ENCODE measurements at places on chromosomes 12 and 14. TPM values are rescaled to one million over a fixed set of nuclear protein-coding genes. Genes with fewer than 3 reads are reported as not detected.

DNA sequence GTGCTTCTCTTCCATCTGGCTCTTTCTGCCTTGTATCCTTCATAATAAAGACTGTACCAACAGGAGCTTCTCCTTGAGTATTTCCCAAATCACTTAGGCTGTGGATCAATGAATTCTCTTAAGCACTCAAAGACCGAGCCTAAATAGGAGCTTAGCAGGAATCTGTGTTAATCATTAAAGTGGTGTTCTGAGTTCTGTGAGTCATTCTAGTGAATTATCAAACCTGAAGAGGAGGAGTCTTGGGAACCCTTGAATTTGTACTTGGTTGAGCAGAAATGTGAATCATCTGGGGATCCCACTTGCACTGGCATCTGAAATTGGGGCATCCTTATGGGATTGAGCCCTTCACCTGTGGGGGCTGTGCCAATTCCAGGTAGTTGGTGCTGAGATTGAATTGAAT lies 946.2 kb downstream of the BCL11B start:
- no peak overlapping the region for H3K27ac ChIP-seq
- no peaks in the 10 kb centered on the region for H3K4me1 ChIP-seq
- no peak for DNase-seq
- H3K4me3 ChIP-seq = no peak overlapping the region

- no peak overlapping the region for H3K4me3 ChIP-seq
- H3K27me3 ChIP-seq = no peaks in the 10 kb centered on the region
- no peak overlapping the region for H3K27ac ChIP-seq
- no peak for DNase-seq
Measured at GRCh38 chr14:100072783-100073346, 7.6 kb downstream of the EVL start.

CELA1 gene
- not detected for total RNA-seq

EML5 gene
- 0.11 TPM for total RNA-seq

FBXL14 gene
- total RNA-seq = 25.5 TPM

KERA gene
- not detected for total RNA-seq

DNA sequence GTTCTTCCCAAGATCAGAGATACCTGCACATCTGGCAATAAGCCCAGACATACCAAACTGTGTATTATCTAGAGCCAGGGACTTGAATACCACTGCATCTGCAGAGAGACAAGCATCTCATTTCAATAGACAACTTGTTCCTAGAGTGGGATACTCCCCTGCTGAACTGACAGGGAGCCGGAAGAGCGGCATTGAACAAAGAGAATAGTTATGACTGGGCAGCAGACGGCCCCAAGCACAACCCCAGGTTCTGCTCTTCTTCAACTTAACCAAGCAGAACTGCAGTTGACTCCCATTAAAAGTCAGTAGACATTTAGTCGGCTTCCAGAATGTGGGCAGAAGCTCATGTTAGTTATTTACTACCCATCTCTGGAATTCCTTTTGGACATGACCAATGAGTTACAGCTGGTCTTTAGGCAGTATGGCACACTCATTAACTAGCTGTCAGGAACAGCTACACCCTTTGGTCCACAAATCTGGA lies 112.9 kb downstream of the HMGA2 start:
- no peaks in the 10 kb centered on the region for H3K36me3 ChIP-seq
- peak overlapping the region; percentile 0 for H3K27ac ChIP-seq
- no peak for DNase-seq
- no peaks in the 10 kb centered on the region for H3K27me3 ChIP-seq
- H3K4me1 ChIP-seq = peaks cover 41% of the 10 kb centered on the region

DNA sequence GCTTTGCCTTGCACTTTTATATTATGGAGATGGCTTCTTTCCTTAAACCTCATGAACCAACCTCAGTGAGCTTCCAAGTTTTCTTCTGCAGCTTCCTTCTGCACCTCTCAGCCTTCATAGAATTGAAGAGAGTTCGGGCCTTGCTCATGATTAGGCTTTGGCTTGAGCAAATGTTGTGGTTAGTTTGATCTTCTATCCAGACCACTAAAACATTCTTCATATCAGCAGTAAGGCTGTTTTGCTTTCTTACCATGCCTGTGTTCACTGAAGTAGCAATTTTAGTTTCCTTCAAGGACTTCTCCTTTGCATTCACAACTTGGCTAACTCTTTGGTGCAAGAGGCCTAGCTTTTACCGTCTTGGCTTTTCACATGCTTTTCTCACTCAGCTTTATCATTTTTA lies 125.4 kb downstream of the SNAPC1 start:
- no peak overlapping the region for H3K27ac ChIP-seq
- DNase-seq = no peak
- H3K4me3 ChIP-seq = no peak overlapping the region
- no peaks in the 10 kb centered on the region for H3K4me1 ChIP-seq

LHX5 gene
- total RNA-seq = 0.30 TPM

GRCh38 chr12:14935031-14935430 lies 3.3 kb downstream of the ERP27 start:
- H3K36me3 ChIP-seq = no peaks in the 10 kb centered on the region
- H3K27me3 ChIP-seq = no peaks in the 10 kb centered on the region
- peak overlapping the region; percentile 33 for H3K27ac ChIP-seq
- DNase-seq = peak; percentile 56
- H3K4me3 ChIP-seq = no peak overlapping the region

GRCh38 chr14:106564058-106564643 lies 1037.8 kb downstream of the TMEM121 start:
- no peak overlapping the region for H3K4me3 ChIP-seq
- H3K4me1 ChIP-seq = no peaks in the 10 kb centered on the region
- H3K27ac ChIP-seq = no peak overlapping the region
- no peaks in the 10 kb centered on the region for H3K27me3 ChIP-seq

DNA sequence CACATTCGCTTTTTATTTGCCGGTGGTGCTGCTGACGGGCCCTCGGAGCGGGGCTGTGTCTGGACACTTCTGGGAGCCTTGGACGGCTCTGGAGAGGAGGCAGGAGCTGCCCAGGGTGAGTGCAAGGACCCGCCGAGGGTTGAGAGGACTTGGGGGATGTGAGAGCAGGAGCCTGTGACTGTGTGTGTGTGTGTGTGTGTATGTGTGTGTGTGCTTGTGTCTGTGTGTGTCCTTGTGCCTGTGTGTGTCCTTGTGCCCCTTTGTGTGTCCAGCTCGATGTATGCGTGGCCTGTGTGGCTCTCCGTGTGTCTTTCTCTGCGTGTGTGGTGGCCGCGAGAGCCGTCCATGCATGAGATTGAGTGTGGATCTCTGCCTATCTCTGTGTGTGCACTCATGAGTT lies 179.6 kb upstream of the MYL2 start:
- H3K4me1 ChIP-seq = no peaks in the 10 kb centered on the region
- no peak overlapping the region for H3K4me3 ChIP-seq
- no peak for DNase-seq
- H3K27me3 ChIP-seq = no peaks in the 10 kb centered on the region

ERBB3 gene
- total RNA-seq = 101 TPM

- H3K27me3 ChIP-seq = no peaks in the 10 kb centered on the region
- no peak for DNase-seq
Measured at GRCh38 chr14:44945264-44945663, 16.5 kb downstream of the KLHL28 start.

DNA sequence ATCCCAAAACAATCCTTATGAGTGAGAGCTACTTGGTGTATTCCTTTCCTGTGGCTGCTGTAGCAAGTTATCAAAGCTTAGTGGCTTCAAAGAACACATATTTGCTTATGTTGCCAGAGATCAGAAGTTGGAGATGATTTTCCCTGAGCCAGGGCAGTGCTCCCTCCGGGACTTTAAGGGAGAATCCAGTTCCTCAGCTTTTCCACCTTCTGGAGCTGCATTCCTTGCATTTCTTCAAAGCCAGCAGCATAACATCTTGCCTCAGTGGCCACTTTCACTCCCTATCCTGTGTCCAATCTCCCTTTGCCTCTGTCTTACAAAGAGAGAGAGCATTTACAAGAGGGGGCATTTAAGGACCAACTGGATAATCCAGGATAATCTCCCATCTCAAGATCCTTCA lies 33.7 kb downstream of the P2RX7 start:
- H3K4me1 ChIP-seq = peaks cover 23% of the 10 kb centered on the region
- peak overlapping the region; percentile 30 for H3K27ac ChIP-seq
- H3K27me3 ChIP-seq = no peaks in the 10 kb centered on the region

DNA sequence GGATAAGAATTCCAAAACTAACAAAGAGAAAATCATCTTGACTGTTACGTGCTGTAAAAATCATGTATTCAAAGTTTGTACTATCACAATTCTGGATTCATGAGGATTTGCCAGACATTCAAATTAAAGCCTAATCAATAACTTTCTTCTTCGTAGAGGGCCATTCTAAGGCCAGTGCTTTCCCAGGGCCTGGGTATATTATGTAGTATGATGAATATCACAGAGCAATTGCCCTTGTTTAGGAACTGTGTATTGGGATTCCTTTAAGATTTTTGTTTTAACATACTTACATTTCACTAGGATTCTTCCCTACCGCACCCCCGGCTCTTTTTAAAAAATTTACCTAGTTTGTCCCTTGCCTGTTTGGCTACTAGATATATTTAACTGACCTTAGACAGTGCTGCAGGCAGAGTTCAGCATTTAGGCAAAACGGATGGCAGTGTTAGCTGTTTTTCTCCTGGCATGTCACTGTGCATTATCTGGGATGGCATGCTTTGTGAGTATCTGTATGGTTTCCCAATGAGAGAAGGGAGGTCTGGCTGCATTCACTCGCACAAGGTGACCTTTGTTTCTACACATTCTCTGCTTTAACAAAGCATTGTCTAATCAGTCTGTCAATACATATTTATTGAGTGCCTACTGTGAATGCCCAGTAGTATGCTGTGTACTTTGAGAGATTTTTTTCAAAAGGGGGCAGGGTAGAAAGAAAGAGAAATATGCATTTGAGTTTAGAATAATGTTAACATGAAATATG lies 63.3 kb downstream of the ERC1 start:
- no peak for DNase-seq
- H3K36me3 ChIP-seq = no peaks in the 10 kb centered on the region
- no peak overlapping the region for H3K4me3 ChIP-seq

Data from Caco-2 (cell line).